Lower lobe of right lung (tissue), 2 donors: ENCODE measurements at places on chromosomes 2 and 18.

GRCh38 chr18:61203151-61203550, 130.1 kb upstream of the CDH20 start:
- H3K4me3 ChIP-seq, result no peak overlapping the region
- H3K36me3 ChIP-seq, result no peaks in the 10 kb centered on the region
- no peak for DNase-seq
- no peaks in the 10 kb centered on the region for H3K4me1 ChIP-seq

GRCh38 chr2:152708742-152709141, 8.5 kb downstream of the PRPF40A start:
- peaks cover 45% of the 10 kb centered on the region for H3K36me3 ChIP-seq
- H3K4me3 ChIP-seq, result no peak overlapping the region
- no peaks in the 10 kb centered on the region for H3K27me3 ChIP-seq
- H3K4me1 ChIP-seq, result no peaks in the 10 kb centered on the region

- H3K4me3 ChIP-seq, result peak overlapping the region; percentile 58
- no peak for DNase-seq
- H3K27me3 ChIP-seq, result peaks cover 8% of the 10 kb centered on the region
- no peaks in the 10 kb centered on the region for H3K36me3 ChIP-seq
- peaks cover 19% of the 10 kb centered on the region for H3K4me1 ChIP-seq
Observed at GRCh38 chr2:100104718-100105677, 37.4 kb downstream of the AFF3 start.

- H3K4me1 ChIP-seq, result no peaks in the 10 kb centered on the region
- no peak overlapping the region for H3K27ac ChIP-seq
- no peak for DNase-seq
- H3K36me3 ChIP-seq, result no peaks in the 10 kb centered on the region
- H3K27me3 ChIP-seq, result no peaks in the 10 kb centered on the region
- no peak overlapping the region for H3K4me3 ChIP-seq
Observed at GRCh38 chr2:33111002-33111446, 164.3 kb downstream of the LTBP1 start.

GRCh38 chr2:46268196-46268595, 29.0 kb upstream of the EPAS1 start:
- no peak for DNase-seq
- no peaks in the 10 kb centered on the region for H3K36me3 ChIP-seq
- H3K4me1 ChIP-seq, result peaks cover 18% of the 10 kb centered on the region
- no peak overlapping the region for H3K27ac ChIP-seq

DNA sequence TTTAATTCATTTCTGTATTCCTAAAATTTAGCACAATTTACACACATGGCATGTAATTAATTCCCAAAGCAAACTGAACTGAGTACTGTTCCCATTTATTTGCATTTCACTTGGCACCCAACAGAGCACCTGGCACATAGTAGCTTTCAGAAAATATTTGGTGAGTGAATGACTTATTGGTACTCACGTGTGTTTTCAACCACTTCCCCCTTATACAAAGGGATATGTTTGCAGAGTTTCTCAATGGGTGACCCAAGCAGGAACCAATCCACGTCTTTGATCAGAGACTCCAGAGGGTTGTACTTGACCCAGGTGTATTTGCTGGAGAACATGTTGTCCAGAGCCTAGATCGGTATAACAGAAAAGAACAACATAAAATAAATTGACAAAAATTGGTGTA, 6.6 kb downstream of the GKN2 start:
- peak overlapping the region; percentile 37 for H3K27ac ChIP-seq
- H3K36me3 ChIP-seq, result no peaks in the 10 kb centered on the region
- no peaks in the 10 kb centered on the region for H3K4me1 ChIP-seq

DNA sequence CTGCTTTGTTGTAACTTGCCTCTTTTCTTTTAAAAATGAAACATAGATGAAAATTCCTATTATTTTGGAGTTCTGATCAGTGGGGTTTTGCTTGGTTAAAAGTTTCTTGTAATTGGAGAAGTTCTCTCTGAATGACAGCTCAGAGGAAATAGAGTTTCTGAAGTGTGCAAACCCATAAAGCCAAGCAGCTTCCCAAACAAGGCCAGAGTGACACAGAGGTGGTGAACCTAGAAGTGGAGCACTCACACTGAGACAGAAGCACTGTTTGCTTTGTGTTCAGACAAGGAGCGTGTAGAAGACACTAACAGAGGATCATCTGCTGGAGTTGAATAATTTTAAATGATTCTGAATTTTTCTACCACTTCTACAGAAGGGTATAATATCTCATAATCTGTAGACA, 49.2 kb downstream of the FBXO48 start:
- no peaks in the 10 kb centered on the region for H3K36me3 ChIP-seq
- H3K27ac ChIP-seq, result no peak overlapping the region
- H3K4me1 ChIP-seq, result no peaks in the 10 kb centered on the region
- no peak overlapping the region for H3K4me3 ChIP-seq
- DNase-seq, result no peak

- no peaks in the 10 kb centered on the region for H3K36me3 ChIP-seq
- H3K27me3 ChIP-seq, result no peaks in the 10 kb centered on the region
- peaks cover 14% of the 10 kb centered on the region for H3K4me1 ChIP-seq
- H3K27ac ChIP-seq, result no peak overlapping the region
- DNase-seq, result no peak
- H3K4me3 ChIP-seq, result no peak overlapping the region
Observed at GRCh38 chr2:225030893-225031292, 11.4 kb downstream of the DOCK10 start.

DNA sequence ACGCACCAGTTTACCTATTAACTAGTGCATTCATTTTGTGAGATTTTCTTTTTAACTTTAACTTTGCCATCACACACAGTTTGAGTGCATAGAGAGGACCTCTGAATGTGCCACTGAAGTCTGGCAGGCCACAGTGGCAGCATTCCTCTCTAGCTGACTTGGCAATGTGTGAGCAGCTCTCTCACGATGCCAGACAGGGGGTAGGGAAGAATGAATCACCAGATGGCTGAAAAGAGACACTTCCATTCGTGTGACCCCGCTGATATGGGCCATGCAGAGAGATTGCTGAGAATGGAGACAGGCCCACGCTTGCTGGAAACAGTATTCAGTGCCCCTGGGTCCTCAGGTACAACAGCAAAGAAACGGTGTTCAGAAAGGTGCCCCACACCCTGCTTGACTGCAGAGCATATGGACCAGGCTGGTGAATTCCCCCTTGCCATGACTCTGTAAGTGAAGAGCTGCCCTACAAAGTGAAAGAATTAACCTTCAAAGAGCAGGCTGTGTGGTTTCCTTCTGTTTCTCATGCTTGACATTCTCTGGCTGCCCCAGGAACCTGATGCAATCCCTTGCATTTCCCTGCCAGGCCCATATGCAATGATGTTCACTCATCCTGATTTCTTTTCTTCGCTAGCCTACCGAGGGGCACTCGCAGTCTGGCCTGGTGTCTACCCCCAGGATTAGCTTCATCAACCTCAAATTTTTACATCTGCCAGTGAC, 236.1 kb downstream of the CDH20 start:
- H3K27ac ChIP-seq, result no peak overlapping the region
- no peak for DNase-seq
- no peaks in the 10 kb centered on the region for H3K4me1 ChIP-seq

DNA sequence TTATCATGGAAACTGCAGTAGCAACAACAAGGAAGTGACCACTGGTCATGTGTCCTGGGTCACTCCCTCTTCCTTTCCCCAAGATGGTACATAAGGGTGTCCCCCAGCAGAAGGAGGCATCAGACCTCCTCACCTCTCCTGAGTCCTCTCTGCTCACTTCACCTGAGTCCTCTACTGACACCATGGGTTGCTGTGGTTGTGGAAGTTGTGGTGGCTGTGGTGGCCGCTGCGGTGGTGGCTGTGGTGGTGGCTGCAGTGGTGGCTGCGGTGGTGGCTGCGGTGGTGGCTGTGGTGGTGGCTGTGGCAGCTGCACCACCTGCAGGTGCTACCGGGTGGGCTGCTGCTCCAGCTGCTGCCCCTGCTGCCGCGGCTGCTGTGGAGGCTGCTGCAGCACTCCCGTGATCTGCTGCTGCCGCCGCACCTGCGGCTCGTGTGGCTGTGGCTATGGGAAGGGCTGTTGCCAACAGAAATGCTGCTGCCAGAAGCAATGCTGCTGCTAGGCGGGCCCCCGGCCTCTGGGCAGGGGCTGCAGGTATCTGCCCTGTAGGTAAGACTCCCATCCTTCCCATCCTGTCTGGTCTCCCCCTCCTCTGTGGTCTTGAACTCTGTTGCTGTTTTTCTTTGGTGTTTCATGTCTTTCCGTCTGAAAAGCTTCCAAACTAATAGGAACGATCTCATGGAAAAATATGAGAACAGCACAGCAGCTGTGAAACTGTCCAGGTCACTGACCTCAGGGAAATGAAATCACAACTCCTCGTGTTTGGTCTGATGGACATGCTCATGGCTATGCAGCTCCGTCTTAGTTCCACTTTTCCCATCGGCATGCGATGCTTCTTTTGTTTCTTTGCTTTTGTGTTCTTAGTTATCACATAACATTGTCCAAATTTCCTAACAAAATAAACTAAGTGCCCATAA, at the start of gene SCYGR4:
SCYGR4 (plus strand) TSS at position 183 of the 915 bp plus-strand sequence; CDS start at position 183, 0 bp downstream.
- no peaks in the 10 kb centered on the region for H3K36me3 ChIP-seq
- H3K4me1 ChIP-seq, result no peaks in the 10 kb centered on the region
- no peaks in the 10 kb centered on the region for H3K27me3 ChIP-seq

- H3K27ac ChIP-seq, result no peak overlapping the region
- H3K27me3 ChIP-seq, result no peaks in the 10 kb centered on the region
- H3K4me3 ChIP-seq, result no peak overlapping the region
Observed at GRCh38 chr2:201915446-201915845, 109.1 kb downstream of the CDK15 start.

DNA sequence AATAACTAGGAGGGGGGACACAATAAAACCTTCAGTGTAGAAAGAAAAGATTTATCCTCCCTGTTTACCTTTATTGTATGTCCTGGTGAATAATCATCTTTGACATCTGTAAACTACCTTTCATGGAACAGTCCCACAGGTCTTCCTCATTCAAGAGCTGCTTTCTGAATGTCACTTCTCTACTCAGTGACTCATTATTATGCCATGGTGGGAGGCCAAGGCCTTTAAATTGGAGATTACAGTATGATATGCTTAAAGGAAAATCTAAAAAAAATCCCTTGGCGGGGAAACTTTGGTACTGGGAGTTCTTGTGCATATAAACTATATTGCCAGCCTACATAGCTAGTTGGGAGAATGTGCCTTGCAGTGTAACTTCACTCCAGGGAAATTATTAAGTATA, 713.0 kb downstream of the TDRD15 start:
- no peaks in the 10 kb centered on the region for H3K36me3 ChIP-seq
- no peak for DNase-seq
- no peak overlapping the region for H3K4me3 ChIP-seq
- H3K4me1 ChIP-seq, result no peaks in the 10 kb centered on the region

- H3K27me3 ChIP-seq, result no peaks in the 10 kb centered on the region
- DNase-seq, result peak; percentile 69
- no peaks in the 10 kb centered on the region for H3K36me3 ChIP-seq
- H3K27ac ChIP-seq, result peak overlapping the region; percentile 67
Observed at GRCh38 chr2:10331702-10332401, 29.1 kb downstream of the HPCAL1 start.

GRCh38 chr2:214839464-214839863, 30.0 kb upstream of the BARD1 start:
- H3K4me3 ChIP-seq, result no peak overlapping the region
- H3K4me1 ChIP-seq, result no peaks in the 10 kb centered on the region
- no peaks in the 10 kb centered on the region for H3K27me3 ChIP-seq
- H3K27ac ChIP-seq, result no peak overlapping the region
- DNase-seq, result no peak

- no peaks in the 10 kb centered on the region for H3K36me3 ChIP-seq
- no peak for DNase-seq
- no peaks in the 10 kb centered on the region for H3K4me1 ChIP-seq
- H3K27ac ChIP-seq, result no peak overlapping the region
- no peaks in the 10 kb centered on the region for H3K27me3 ChIP-seq
Observed at GRCh38 chr18:21943456-21943855, 202.9 kb downstream of the MIB1 start.

- DNase-seq, result no peak
- no peaks in the 10 kb centered on the region for H3K36me3 ChIP-seq
- H3K27me3 ChIP-seq, result no peaks in the 10 kb centered on the region
Observed at GRCh38 chr2:66539452-66539851, 104.5 kb downstream of the MEIS1 start.

DNA sequence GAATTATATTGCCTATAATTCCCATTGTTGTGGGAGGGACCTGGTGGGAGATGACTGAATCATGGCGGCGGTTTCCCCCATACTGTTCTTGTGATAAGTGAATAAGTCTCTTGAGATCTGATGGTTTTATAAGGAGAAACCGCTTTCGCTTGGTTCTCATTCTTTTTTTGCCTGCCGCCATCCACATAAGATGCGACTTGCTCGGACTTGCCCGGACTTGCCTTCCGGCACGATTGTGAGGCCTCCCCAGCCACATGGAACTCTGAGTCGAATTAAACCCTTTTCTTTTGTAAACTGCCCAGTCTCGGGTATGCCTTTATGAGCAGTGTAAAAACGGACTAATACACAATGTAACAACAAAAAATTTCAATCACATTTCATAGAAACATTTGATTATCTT, 115.8 kb downstream of the C2orf74 start:
- no peaks in the 10 kb centered on the region for H3K27me3 ChIP-seq
- H3K27ac ChIP-seq, result no peak overlapping the region
- H3K36me3 ChIP-seq, result peaks cover 84% of the 10 kb centered on the region
- H3K4me1 ChIP-seq, result no peaks in the 10 kb centered on the region

- DNase-seq, result no peak
- H3K4me1 ChIP-seq, result peaks cover 9% of the 10 kb centered on the region
- no peaks in the 10 kb centered on the region for H3K27me3 ChIP-seq
- H3K4me3 ChIP-seq, result peak overlapping the region; percentile 20
Observed at GRCh38 chr2:40364151-40364874, 87.6 kb downstream of the SLC8A1 start.

DNA sequence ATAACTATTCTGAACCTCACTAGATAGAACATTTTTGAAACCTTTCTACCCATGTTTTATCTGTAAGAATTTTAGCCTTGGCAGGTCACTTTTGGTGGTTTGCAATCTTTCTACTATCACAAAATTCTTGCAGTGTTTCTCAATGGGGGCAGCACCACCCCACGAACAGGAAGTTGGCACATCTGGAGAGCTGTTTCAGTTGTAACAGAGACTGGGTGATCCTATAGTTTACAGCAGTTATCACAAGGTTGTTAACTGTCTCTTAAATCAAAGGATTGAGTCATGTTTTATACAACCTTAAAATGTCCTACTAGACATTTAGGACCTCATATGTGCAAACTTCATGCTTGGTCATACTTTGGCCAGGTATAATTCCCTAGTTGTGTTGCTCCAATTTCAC, 829.2 kb downstream of the ERBB4 start:
- H3K36me3 ChIP-seq, result no peaks in the 10 kb centered on the region
- H3K27me3 ChIP-seq, result no peaks in the 10 kb centered on the region
- H3K4me3 ChIP-seq, result no peak overlapping the region
- no peaks in the 10 kb centered on the region for H3K4me1 ChIP-seq
- no peak overlapping the region for H3K27ac ChIP-seq
- DNase-seq, result no peak
